Neural crest cell (in vitro differentiated cells): ENCODE measurements at places on chromosomes 3 and 15.

DNA sequence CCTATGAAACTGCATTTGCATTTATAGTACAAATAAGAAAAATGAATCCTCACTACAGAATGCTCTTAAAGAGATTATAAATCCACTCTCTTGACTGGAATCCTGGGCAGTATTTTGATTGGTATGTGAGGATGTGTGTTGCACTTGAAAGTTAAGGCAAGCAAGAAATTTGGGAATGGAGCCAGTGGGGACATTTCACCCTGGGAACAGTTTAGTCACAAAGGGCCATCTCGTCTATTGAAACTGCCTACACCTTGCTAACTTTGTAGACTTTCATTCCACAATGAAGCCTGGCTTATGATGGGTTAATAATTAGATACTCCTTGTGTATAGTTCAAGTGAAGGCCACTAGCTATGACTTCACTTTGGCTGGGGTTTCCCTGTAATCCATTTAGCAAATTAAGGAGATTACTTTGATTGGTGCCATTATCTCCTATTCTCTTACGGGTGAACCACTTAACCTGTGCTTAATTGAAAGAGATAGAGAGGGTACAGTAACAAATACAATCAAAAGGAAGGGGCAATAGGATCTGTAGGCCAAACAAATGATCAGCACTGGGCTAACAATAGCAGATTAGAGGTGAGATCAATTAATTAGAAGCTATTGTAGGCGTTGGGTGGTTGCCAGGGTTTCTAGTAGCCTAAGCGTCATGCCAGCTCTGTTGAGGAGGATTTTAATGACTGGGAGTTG, 146.9 kb upstream of the RARB start:
- no peak for DNase-seq

- no peak for DNase-seq
These were observed 4.8 kb upstream of the EPHB3 start for GRCh38 chr3:184556582-184557347.

DNA sequence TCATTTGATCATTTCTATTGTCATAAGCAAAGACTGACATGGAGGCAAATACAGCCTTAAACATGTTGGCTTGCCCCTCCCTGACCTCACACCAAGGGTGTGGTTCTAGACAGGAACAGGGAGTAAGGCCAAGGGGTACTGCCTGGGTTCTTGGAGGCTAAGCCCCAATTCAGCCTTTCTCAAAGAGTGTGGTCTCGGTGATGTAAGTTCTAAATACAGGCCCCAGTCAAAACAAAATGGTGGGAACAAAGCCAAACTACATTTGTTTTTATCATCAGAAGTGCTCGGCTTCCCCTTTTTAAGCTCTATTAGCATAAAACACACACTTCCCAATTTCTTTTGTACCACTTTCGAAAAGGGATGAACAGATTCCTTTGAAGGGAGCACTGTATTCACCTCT, 129.5 kb downstream of the ATP8B4 start:
- no peak for DNase-seq

GRCh38 chr3:19931767-19932188, 2.2 kb downstream of the EFHB start:
- no peak for DNase-seq

DNA sequence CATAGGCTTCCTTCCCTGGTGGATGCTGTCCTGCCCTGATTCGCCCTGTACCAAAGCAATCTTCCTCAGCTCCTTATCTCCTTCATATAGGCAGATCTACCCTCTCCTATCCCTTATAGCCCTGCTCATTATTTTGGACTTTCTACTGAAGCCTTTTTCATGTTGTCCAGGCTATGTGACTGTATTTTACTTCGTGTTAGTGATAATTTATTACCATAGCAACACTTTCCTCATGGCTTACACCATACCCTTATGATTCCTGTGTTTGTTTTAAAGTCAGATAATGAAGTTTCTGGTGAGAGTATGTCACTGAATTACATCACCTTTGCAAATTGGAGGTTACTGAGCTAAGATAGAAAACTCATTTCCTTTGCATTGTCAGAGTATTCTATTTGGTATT, 352.6 kb downstream of the NLGN1 start:
- no peak for DNase-seq

DNA sequence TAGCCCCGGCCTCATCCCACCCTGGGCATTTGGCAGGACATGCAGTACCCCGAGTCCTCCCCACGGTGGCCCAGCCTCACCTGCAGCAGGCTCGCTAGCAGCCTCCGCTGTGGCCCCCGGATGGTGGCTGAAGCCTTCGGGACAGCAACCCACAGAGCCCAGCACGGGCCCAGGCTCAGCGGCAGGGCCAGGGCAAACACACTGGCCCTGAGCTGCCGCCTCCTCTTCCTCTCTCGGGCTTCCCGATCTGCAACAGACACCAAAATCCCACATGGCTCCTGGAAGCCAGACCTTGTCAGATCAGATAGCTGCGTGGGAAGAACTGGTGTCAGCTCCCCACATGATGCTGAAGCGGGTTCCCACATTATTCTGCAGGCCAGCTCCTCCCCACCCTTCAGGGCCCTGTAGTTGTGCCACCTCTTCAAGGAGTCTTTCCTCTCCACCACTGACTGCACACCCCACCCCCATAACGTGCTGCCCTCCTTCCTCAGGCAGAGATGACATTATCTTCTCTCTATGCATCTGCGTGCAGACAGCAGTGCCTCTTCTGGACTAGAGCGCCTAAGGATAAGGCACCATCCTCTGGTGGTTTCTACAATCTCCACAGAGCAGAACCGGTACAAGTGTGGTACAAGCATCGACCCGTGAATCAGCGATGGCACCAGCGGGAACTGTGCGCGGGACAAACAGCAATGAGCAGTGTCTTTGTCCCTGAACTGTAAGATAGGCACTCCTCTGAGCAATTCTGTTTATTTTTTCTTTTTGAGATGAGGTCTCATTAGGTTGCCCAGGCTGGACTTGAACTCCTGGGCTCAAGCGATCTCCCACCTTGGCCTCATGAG, 9.5 kb downstream of the TMEM44 start:
- DNase-seq, result no peak

GRCh38 chr15:80866936-80867335, 87.8 kb downstream of the CEMIP start:
- no peak for DNase-seq

DNA sequence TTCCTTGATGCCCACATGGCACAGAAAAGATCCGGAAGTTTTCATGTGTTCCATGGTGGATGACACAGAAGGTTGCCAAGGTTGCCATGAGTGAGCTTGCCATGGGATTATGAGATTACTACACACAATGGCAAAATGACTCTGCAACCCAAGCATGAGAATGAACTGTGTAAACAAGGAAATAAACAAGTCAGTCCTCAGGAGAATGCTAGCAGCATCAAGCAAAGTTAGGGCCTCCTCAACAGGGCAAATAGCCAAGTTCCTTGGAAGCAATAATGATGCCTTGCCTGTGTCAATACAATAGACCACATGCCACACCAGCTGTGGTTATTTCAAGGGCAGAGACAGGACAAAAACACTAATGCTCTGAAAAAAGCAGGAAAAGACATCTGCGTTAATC, 41.8 kb downstream of the AQR start:
- no peak for DNase-seq

GRCh38 chr3:55292360-55292759, 194.7 kb downstream of the WNT5A start:
- no peak for DNase-seq

DNA sequence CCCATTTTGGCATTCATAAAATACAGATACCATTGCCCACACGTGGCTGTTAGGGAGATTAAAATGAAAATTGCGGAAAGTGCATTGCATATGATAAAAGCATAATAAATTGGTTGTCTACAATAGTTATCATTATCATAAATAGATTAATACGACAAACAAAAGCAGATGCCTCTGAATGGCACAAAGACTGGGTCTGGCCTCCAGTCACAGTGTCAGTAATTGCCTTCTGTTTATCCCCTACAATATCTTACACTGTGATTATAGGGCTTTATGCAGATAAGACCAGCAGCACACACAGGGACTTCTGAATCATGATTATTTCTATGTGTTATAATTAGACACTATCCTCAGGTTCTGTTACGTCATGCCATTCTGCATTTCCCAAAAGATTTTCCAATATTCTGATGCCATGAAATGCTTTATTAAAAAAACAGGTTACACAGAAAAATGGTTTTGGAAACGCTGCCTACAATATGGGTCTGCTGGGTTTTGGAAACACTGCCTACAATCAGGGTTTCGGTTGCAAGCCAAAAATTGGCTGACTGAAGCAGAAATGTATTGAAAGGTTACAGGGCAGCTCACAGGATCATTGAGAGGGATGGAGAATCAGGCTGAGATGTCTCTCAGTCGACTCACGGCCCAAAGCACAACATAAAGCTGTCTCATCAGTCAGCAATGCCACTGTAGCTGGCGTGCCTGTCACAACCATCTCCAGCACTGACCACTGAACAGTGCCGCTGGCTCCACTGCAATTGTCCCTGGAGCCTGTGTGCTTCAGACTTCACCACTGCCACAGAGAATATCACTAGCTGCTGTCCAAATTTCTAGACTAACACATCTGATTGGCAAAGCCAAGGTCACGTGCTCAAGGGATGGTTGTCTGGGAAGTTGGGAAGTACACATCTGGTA, 248.1 kb downstream of the ERC2 start:
- DNase-seq, result no peak

DNA sequence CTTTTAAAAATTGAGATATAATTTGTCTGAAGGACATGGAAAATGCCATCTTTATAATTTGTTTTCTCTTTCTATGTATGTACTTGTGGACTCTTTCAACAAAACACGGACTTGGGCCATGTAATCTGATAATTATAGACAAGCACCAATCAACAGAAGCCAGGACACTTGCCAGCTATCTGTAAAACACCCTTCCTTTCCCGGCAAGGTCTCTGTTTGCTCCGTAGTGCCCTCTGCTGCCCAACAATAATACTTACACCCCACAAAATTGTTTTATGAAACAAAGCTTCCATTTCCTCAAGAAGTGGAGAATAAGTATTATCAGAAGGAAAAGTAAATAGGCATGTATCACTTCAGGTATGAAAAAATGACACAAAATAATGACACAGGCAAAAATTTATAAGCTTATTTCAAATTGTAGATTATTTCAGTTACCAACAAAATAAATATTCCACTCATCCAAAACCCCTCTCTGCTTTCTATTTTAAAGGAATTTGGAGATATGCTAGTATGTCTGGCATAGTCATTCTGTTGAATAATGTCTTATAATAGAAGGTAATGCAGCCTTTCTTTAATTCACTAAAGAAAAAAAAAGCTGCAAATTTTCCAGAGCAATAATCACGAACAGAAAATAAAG, 32.8 kb downstream of the MYH15 start:
- peak; percentile 66 for DNase-seq

- DNase-seq, result no peak
These were observed 46.0 kb upstream of the NEK10 start for GRCh38 chr3:27415202-27415601.

GRCh38 chr15:64828985-64829384, 3.5 kb upstream of the PIF1 start:
- no peak for DNase-seq

DNA sequence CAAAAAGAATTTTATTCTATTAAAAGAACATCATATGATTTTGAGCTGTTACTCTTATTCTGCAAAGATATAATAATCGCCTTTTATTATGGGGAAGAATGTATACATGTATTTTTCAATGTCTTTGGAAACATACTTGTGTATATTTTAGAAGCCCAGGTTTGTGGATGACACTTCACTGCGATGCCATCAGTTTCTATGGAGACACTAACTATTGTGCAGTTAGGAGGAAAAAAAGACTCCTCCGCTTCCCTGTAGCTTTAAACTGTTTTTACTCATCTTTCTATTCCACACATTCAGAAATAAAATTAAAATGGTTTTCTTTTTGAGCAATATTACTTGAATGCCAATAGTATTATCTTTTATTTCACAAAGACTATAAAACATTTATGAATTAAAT, 305.0 kb downstream of the NLGN1 start:
- DNase-seq, result no peak

DNA sequence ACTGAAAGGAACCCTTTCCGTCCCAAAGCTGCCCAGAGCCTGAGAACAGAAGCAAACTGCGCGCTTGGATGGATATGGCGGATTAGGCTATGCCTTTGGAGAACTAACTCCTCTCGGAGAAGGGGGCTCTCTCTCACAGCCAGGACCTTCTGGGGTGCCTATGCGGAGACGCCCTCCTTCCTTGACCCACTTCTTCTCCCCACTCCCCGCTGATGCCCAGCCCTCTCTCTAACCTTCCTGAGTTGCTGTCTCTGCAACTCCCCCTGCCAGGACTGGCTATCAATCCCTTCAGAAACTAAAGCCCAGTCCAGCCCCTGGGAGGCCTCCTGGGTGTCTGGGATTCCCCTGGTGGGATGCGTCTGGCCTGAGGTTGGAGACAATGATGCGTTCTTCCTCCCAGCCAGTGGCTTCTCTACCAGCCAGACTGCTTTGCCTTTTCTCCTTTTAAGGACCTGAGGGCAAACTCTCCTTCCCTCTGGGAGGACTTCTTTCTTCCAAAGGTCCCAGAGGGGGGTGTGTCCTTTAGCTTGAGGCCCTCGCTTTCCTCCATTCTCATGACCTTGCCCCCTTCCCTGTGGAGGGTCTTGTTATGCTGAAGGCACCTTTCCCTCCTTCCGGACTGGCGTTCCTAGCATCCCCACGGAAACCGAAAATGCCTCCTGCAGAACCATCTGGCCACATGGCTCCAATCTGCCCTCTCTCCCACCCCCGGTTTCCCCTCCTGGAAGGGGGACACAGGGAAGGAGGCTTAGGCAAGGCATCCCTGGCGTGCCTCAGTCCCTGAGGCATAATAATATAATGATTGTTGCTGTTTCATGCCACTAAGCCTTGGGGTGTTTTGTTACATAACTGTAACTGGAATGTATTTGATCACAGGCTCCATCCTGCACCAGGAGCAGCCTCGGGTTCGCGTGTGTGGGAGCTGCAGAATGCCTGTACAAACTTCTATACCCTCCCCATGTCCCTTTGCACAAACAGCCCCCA, 63.4 kb upstream of the C15orf39 start:
- no peak for DNase-seq

DNA sequence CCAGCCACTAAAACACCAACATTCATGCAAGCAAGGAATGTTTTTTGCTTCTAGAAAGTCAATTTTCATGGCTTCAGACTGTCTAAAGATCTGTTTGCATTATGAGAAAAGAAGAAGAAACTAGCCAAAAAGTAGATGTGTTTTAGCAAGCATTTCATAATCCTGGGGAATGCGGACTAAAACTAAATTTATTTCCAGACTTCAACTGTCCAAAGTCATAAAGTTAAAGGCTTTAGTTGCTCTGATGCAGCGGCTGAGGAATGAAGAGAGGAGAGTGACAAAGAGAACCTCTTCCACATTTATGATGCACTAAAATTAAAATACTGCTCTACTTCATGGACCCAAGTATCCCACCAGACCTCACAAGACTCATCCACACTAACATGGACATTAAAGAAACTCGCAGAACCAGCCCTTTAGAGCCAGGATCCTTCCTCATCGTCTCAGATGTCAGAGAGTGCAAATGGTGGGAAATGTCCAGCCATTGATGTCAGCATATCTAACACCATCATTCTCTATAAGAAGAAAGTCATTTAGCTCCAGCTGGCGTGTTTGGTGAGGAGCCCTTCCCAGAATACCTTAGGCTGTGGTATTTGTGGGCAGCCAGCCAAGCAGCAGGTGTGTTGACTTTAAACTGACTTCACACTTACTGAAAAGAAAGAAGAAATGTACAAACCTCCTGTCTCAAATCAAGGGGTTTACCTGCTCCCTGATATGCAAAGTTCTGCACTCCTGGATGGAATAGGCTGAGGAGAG, 17.4 kb downstream of the FYCO1 start:
- DNase-seq, result no peak

GRCh38 chr3:94990952-94991705, 928.3 kb downstream of the NSUN3 start:
- DNase-seq, result no peak

- DNase-seq, result no peak
These were observed 8.3 kb downstream of the LMCD1 start for GRCh38 chr3:8509961-8510360.

- DNase-seq, result no peak
These were observed 359.2 kb upstream of the THRB start for GRCh38 chr3:24853685-24854490.
